ENCODE measurements at places on chromosomes 2 and 18.

- DNase-seq, result no peak
These were observed 611 bp downstream of the TCF7L1 start for GRCh38 chr2:85133751-85134254.

DNA sequence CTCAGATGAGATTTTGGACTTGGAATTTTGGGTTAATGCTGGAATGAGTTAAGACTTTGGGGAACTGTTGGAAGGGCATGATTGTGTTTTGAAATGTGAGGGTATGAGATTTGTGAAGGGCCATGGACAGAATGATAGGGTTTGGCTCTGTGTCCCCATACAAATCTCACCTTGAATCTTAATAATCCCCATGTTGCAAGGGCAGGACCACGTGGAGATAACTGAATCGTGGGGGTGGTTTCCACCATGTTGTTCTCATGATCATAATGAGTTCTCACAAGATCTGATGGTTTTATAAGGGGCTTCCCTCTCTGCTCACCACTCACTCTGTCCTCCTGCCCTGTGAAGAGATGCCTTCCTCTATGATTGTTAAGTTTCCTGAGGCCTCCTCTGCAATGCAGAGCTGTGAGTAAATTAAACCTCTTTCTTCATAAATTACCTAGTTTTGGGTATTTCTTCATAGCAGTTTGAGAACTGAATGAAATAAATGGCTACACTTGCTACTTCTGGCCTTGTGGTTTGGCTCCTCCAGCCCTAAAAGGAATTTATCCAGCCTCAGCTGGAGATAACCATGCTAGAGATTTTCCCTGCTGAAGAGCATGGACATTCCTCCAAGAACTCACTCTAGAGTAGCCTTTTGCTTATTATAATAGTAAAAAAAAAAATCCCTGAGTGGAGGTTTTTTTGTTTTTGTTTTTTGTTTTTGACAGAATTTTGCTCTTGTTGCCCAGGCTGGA, 144.3 kb upstream of the TFPI start:
- DNase-seq, result no peak

DNA sequence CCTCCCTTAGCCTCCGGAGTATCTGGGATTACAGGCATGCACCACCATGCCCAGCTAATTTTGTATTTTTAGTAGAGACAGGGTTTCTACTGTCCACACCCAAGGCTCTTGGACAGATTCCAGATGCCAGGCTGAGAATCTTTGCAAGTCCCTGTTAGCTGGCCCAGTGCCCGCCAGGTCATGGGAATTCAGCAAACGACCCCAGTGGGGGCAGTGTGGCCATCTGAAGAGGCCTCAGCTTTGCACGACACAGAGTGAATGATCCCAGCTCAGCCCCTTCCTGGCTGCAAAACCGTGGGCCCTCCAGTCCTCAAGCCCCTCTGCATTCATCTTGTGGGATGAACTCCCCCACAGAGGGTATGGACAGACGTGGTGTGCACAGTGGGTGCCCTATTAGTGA, 179.5 kb upstream of the ID2 start:
- no peak for DNase-seq

DNA sequence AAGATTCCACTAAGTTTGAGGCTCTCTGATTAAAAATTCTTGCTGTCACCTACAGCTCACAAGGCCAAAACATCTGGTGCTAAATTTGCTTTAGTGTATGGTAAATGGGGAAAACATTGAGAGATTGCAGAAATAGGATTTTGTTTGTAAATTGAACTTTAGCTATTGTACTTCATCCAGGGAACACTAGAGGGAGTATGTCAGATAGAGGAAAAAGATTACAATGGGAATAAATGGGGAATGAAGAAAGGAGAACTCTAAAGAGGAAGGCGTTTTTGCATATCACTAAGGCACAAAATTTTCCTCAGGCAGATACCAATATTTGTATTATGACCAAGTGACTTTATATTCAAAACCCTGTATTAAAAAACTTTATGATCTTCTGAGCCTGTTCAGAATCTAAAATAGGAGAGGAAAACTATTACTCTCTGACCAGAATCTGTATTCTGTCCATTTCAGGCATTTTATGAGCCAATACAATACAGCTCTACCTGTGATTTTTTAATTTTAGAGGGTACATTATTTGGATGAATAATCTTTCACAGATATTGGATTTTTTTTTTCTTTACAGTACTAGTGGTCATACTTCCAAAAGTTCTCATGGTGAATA, 52.3 kb upstream of the ITGB6 start:
- DNase-seq, result no peak

GRCh38 chr2:210553373-210553772, 3.0 kb upstream of the CPS1 start:
- DNase-seq, result no peak

GRCh38 chr2:119753041-119753929, 6.4 kb upstream of the PTPN4 start:
- DNase-seq, result no peak

- no peak for DNase-seq
These were observed 17.1 kb upstream of the VWC2L start for GRCh38 chr2:214393796-214394195.

DNA sequence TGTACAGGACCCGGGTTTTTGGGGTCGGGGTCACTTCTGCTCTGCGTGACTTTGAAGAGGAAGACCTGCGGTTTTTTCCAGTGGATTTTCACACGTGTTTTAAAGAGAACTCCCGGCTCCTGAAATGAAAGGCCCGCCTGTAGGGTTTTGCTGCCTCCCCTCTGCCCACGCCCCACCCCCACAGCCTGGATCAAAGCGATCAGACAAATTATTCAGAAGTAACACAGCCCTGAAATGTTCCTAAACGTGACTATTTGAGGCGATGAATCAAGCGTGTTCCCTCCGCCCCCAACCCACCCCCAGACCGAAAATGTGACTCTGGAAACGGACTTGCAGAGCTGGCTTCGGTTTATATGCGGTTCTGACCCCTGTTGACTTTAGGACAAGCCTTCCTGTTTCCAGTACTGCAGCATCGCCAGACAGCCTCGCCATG, 28.7 kb upstream of the SMIM21 start:
- DNase-seq, result no peak

DNA sequence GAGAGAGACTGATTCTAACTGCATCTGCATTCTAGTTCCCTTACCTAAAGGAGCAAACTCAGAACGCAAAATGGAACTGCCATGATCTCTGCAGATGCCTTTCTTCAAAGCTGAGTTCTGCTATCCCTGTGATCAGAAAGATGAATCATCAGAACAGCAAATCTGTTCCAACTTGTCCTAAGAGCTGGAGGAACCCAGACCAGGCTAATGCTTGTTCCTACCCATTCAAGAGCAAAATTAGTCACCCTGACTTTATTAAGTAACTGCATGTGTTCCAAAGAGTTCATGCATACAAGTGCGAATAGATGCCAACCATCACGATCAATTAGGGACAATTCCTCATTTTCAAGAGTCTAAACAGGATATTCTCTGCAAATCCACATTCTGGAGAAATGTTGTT, 46.5 kb downstream of the MBP start:
- DNase-seq, result no peak

DNA sequence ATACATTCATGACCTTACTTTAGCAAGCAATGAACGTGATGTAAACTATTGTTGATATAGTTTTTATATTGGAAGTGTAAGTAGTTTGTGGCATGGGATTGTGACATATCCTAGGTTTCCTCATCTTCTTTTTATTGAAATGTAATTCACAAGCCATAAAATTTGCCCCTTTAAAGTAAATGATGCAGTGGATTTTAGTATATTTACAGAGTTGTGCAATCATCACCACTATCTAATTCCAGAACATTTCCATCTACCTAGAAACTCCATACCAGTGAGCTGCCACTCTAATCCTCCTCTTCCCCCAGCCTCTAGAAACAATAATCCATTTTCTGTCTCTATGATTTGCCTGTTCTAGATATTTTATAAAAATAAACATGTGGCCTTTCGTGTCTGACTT, 10.7 kb upstream of the CASP10 start:
- no peak for DNase-seq

- DNase-seq, result no peak
These were observed 182.8 kb downstream of the NBAS start for GRCh38 chr2:15378148-15378908.

DNA sequence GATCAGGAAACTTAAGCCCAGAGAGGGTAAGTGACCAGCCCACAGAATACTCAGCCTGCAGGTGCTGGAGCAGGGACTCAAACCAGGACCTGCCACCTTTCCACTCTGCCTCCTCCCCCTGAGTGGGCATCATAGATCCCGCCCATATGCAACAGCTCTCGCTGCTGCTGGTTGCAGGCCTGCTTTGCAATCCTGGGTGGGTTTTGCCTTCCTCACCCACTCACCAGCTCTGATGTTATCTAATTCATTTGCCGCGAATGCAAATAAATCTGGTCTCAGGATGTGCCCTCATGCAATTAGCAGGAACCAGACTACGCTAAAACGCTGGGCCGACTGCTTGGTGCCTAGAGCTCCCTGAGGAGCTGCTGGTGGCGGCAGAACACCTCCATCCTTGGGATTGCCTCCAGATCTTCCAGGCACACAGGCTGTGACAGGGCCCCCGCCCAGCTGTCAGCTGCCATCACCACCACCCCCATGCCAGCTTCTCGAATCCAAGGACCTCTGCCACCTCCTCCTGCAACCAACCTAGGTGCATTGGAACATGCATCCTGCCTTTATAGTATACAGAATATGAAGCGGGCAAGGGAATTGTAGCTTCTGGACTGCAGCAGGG, 28.8 kb downstream of the CNGA3 start:
- DNase-seq, result no peak

GRCh38 chr2:70069049-70069448, 18.2 kb upstream of the PCBP1 start:
- DNase-seq, result peak; percentile 53

DNA sequence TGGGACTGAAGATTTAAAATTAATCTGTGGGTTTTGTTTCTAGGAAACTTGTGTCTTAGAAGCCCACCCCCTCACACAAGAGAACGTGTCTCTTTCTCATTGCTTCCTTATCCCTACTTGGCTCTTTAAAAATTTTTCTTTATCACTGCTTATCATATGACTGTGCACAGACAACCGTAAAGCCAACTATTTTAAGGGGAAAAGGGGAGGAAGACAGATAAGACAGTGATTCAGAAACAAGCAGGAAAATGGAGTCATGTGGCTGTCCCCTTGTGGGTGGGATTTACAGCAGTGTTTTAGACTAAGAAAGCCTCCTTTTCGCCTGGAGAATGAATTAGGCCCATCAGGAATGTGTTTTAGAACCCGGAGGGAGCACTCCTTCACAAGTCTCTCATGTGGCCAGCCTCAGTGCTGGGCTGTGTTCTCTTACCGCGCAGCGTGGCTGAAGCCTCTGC, 17.6 kb downstream of the PRKCE start:
- DNase-seq, result no peak

DNA sequence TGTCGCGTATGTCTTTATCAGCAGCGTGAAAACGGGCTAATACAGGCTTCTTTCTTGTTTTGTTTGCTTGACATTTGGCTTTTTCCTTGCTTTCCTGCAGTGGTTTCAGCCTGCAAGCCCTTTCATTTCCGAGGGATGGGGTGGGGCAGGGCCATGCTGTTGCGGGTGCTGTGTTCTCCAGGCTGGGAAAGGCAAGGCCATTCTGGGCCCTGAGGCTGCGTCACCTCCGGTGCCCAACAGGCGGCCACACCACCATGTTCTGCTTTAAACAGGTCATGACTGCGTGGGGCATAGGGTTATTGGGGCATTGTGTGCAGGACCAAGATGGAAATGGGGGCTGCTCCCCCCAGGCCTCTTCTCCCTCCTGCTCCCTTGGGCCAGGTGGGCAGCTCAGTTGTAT, 38.6 kb upstream of the PLB1 start:
- no peak for DNase-seq

GRCh38 chr18:35344736-35345459, 678 bp upstream of the ZNF24 start:
- no peak for DNase-seq

DNA sequence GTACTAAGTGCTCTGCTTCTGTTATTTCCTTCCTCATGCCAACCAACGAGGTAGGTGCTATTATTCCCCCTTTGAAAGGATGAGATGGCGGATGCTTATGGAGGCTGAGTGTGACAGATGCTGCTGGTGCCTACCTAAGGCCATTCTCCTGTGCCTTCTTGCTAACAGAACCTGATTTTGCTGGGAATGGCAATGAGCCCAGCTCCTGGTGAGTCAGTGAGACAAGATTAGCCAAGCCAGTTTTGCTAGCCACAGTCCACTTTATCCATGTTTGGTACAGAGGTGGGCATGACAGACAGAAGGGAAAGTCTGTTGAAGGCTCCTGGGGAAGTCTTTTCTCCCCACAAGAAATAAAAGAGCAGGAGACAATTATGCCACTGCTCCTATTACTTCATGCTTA, 43.7 kb upstream of the TMEM163 start:
- no peak for DNase-seq

- DNase-seq, result no peak
These were observed 274.6 kb downstream of the ETAA1 start for GRCh38 chr2:67671464-67672450.

DNA sequence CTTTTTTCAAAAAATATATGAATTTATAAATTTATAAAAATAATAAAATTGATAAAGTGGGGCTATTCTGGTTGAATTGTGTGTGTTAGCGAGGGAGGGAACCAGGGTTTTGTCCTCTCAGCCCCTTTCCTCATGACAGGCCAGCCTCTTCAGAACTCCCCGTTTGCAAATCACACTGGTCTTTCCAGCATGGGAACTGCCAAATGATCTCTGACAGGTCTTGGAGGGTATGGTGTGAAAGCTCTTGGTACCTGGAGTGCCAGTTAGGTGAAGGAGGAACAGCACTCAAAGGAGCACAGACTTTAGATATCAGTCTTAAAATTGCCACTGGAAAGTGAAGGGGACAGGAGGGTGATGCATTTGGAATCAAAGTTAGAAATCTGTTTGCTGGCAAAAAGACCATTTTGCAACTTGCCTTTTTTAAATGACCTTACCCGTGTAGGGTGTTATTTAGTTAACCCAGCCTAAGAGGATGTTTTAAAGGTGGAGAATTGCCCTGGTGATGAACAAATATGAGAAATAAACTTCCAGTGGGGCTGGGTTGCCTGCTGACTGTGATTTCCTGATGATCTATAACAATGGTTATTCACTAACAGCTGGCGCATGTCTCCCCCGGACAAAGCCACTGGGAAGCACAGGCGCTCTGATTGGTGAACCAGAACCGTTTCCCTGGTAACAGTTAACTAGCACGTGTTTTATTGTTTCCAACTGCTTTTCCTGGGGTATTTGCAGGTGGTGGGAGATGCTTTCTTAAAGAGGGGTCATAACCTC, 85.3 kb upstream of the EFEMP1 start:
- no peak for DNase-seq

DNA sequence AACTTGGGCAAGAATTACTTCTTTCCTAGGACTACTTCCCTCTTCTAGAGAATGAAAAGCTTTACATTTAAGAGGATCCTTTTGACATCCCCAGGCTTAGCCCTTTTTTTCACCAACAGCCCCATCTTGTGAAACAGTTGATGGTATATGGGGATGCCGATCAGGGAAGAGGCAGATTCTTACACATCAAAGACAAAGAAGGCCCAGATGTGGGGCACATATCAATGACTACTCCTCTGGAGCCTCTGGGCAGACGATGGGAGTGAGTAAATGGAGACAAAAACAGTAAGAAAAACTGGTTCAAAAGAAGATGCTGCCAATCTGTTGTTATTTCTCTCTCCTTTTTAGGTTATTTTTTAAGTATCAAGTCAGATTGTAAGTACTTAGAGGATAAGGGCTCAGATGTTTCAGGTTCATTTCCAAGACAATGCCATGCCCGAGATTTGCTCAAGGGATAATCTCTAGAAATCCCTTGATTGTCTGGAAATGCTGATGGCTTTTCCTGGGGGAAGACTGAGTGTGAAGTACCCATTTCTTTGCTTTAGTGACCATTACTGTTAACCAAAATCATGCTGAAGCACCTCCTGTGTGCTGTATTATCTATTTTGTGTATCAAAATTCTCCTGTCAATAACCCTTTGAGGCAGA, 117.5 kb downstream of the EPHA4 start:
- no peak for DNase-seq

- DNase-seq, result no peak
These were observed 903.7 kb downstream of the TDRD15 start for GRCh38 chr2:22027345-22028005.

Measured in stimulated activated CD4-positive, alpha-beta T cell treated with anti-CD3 and anti-CD28 coated beads, Interleukin-1b, Interleukin-23, amount 100 ng/mL, for 24 hours (primary cell).